NCI-H1930 (cell line): ENCODE measurements at places on chromosomes 2 and 18.

GRCh38 chr2:158112992-158113391 lies 11.3 kb downstream of the UPP2 start:
- DNase-seq = no peak

GRCh38 chr2:121944072-121944831 lies 188.8 kb downstream of the TSN start:
- no peak for DNase-seq

- DNase-seq = no peak
These were observed 25.8 kb downstream of the CASP10 start for GRCh38 chr2:201208563-201209252.

- DNase-seq = no peak
These were observed 145.8 kb downstream of the TMEM163 start for GRCh38 chr2:134573085-134573370.

GRCh38 chr2:217746808-217747207 lies 256.0 kb downstream of the TNS1 start:
- DNase-seq = no peak

DNA sequence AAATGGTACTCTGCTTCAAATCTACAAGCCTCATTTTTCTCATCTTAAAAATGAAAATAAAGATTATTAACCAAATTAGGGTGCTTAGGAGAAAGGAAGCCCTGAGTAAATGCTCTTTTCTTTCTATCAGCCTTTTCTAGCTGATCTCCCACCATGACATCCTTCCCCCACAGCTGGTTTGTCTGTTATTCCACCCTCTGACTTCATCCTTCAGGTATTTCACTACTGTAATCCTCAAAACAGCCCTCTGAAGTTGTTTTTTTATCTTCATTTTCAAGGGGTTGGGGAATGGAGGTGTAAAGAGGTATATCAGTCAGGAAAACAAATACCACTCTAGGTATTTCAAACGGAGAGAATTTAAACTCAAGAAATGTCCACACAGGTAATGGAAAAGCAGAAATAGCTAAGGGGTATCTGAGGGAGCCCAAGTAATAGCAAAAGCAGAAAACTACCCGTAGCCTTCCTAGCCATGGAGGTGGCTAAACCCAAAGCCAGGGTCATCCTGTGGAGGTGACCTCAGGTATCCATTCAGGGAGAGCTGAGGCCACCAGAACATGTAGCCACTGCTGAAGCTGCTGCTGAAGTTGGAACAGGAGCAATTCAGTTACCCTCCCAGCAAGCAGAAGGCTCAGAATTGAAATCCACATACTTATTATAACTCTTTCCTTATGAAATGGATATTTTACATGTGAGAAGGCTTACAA lies 990.9 kb upstream of the ACVR2A start:
- no peak for DNase-seq

- DNase-seq = no peak
These were observed 115.9 kb downstream of the DSEL start for GRCh38 chr18:67400502-67401117.

- DNase-seq = no peak
These were observed 342.7 kb downstream of the GPD2 start for GRCh38 chr2:156778916-156779315.

- DNase-seq = no peak
These were observed 27.9 kb upstream of the CXCR2 start for GRCh38 chr2:218097975-218098374.

- DNase-seq = no peak
These were observed 122.2 kb downstream of the NCOA1 start for GRCh38 chr2:24613154-24613814.

- DNase-seq = peak; percentile 11
These were observed 66.7 kb upstream of the DNAJC10 start for GRCh38 chr2:182649316-182649715.

- no peak for DNase-seq
These were observed 450.5 kb upstream of the ACVR2A start for GRCh38 chr2:147394179-147394790.

DNA sequence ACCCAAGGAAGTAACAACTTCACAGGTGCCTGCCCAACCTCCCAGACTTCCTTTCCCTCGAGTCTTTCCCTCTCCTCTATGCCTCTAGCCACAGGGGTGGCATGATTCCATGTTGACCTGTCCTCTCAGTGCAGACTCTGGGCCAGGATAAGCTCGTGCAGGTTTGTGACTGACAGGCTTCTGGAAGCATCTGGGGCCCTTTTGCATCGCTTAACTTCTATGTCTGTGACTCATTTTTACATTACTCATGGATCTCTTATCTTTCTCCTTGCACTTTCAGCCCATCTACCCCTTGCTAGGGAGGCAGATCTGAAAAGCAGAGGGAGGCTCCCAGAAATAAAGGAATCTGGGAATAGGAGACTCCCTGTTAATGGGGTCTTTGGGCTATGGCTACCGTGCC lies 98.5 kb upstream of the RIOK3 start:
- no peak for DNase-seq

- DNase-seq = peak; percentile 3
These were observed 161.2 kb upstream of the PIEZO2 start for GRCh38 chr18:11310476-11311086.

DNA sequence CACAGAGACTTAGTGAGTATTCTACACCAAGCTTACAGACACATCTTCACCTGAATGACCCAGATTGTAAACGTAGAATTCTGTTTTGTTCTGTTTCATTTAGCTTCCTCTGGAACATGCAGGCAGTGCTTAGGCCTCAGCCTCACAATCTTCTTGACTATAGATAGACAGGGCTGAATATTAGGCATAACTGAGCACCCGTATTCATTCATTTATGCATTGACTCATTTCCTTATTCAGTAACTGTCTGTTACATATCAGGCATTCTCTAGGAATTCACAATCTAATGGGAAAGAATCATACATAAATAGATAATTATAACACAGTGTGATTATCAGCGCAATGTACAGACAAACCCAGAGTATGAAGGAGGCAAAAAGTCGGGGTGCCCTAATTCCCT lies 124.9 kb upstream of the ETAA1 start:
- no peak for DNase-seq

DNA sequence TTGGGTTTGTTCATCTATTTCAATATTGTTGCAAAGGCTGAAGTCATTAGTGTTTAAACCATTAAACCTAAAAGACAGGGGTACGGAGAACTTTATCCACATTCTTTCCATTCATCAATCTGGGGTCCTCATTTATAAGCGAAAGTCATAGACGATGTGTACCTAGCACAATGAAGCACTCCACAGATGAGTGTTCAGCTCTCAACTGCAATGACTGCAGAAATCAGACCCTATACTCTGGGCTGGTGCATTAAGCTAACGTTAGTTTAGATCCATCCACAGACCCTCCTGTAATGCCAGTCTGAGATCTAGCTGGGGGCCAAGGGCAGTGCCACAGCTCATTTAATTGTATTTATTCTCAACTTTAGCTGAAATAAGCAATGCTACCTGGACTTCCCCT lies 155.2 kb downstream of the AFF3 start:
- peak; percentile 39 for DNase-seq

GRCh38 chr18:23272498-23273232 lies 137.4 kb downstream of the CABLES1 start:
- DNase-seq = no peak

GRCh38 chr2:188079196-188079595 lies 212.5 kb upstream of the GULP1 start:
- DNase-seq = no peak

GRCh38 chr2:192634557-192634956 lies 439.8 kb upstream of the TMEFF2 start:
- no peak for DNase-seq

GRCh38 chr2:46874236-46874929 lies 41.2 kb downstream of the MCFD2 start:
- DNase-seq = no peak

DNA sequence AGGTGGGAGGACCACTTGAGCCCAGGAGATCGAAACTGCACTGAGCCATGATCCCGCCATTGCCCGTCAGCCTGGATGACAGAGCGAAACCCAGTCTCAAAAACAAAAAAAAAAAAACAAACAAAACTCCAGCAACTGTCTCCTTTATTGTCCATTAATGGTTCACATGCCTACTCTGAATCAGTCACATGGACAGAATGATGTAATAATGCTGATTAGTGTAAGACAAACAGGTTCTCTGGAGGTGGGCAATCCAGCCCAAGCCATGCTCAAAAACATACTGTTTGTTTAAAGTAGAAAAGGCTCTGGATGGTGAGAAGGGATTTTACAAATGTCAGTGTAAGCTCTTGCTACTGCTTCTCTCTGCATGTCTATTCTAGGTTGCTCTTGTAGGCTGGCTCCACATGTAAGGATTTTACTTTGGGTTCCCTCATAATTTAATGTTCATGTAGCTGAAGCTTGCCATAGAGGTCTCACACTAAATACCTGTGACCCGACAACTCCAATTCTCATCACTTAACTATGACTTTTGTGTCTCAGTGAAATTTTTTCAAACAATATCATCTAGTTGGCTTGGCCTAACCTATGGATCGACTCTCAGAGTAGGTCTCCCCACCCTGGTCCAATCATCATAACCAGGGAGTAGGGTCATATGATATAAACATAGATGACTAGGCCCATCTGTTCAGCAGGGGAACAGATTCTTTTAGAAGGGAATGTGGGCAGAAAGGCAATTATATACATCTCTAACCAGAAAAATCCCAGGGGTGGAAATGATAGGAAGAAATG lies 83.9 kb upstream of the SLC39A10 start:
- DNase-seq = no peak

DNA sequence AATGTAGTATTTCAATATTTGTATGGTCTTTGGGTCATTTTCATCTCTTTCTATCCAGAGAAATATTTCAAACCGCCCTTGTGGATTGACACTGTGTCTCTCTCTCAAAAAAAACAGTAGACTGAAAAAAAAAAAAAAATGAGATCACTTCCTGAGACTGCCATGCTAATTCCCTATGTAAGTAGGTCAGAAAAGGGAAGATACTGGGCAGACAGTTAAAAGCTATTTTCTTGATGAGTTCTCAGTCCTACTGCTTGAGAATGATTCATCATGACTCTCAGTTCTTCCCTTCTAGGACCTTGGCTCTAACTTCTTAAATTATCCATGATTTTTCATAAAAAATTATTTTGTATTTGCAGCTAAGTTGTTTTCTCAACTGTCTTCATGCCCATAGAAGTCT lies 672.3 kb upstream of the REG3G start:
- DNase-seq = no peak
